ENCODE measurements at places on chromosomes 1 and 21.

DNA sequence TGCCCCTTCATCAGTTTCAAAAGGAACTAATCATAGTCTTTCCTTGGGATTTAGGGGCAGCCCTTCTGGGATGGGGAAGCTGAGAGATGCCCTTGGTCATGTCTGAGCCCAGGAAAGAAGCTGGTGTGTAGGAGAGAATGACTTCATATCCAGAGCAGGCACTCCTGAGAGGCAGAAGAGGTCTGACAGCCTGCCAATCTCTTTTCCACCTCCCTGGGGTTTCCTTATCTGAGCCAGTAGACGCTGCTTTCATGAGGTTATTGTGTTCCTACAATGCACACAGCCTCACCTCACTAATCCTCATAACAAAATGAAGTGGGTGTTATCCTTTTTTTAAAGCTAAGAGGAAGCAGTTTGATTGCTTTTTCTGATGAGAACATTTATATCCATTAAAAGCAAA is 14.1 kb downstream of the ROR1 start:
- no peak for DNase-seq

DNA sequence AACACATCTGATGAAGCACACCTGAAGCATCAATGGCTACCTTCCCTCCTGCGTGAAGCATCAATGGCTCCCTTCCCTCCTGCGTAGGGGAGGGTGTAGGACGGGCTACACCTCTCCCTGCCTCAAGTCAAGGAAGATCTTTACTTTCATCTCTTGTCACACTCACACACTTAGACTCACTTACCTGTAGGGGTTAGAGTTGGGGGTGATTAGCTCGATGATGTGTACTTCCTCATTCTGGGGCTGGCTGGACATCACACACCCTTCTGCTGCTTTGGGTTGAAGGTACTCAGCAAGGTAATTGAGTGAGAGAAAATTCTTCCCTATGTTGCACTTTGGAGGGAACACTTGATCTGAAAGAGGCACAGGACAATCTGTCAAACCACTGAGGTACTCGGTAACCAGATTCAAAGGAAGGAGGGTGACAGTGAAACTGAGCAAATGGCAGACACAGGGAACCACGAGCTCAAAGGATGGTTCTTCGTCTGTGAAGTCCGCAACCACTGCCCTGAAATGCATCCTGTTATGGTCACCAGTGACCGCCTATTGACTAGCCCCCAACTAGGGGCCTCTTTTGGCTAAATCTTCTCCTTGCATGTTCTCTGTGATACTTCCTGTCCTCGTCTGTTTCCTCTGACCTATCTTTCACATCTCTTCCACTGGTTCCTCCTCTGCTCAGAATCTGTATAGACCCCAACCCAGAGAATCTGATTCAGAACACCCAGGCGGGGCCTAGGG is 156.2 kb downstream of the TGFBR3 start:
- DNase-seq, result no peak

DNA sequence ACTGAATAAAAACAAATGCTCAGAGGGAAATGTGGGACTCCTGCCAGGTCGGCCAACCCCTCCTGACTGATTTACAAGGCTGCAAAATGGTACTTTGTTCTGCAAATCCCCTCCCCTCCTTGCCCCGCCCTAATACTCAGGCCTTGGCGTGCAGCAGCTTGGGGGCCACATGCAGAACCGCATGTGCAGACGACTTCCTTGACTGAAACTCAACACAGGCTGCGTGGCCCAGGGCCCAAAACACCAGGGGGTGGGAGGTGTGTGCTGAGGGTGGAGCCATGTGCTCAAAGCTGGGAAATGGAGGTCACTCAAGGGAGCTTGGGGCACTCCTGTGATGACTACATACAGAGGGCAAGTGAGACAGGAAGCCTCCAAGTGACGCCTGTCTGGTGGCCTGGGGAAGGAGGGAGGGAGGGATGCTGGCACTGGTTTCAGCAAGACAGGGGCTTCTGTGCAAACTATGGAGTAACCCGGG is 87.2 kb downstream of the MRPL37 start:
- DNase-seq, result no peak

DNA sequence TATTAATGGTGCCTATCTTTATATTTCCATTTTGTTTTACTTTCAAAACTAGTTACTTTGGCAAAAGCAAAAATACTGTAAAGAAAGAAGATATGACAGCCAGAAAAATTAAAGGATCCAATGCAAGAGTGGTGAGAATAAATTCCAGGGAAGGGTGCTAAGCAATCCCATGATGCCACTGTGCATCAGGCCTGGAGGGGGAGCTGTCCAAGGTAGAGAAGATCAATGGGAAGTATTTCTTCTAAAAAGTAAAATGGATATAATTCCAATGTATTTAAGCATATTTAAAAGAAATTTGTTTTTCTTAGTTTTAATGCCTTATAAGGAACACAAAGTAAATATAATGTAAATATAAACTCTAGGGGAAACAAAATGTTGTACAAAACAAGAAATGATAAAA is 1382.2 kb upstream of the B3GALT2 start:
- DNase-seq, result no peak

GRCh38 chr1:53945183-53945432 is 391 bp downstream of the IFT25 start:
- DNase-seq, result no peak

DNA sequence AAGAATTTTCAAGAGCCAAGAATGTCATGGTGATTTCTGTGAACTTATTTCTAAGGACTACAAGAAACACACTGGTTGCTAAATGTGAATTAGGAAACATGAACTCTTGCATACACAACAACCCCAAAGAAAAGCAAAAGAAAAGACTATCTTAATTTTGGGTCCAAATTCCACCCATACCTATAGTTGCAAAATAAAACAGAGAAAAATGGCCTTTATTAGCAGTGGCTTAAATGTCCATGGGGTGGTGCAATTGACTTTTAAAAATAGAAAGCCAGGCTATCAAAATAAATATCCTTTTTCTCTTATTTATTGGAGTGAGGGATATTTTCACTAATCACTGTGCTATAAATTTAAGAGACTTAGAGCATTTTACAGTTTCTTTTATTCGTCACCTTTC is 80.9 kb upstream of the DPYD start:
- DNase-seq, result no peak

GRCh38 chr1:8562881-8563865 is 245.3 kb downstream of the SLC45A1 start:
- no peak for DNase-seq

DNA sequence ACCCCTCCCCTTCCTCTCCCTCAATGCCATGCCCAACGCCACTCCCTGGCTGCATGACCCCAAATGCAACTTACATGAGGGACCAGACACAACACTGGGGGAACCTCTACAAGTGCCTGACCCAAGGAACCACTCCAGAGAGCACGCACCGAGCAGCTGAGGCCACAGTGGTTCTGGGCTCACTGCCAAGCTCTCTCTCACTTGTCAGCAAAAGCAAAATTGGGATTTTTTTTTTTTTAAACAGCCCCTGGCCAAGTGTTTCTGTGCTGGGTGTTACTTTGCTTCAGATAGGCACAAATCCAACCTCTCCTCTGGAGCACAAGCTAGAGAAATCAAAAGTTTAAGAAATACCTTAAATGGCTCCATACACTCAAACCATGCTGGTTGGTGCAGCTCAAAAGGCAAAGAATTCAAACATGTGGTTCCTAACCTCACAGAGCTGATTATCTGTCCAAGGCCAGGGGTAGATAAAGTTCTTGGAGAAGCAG is 363.0 kb downstream of the SETD4 start:
- DNase-seq, result peak; percentile 93

- DNase-seq, result peak; percentile 38
Measured at GRCh38 chr1:159881622-159882526, 18.1 kb downstream of the CFAP45 start.

- DNase-seq, result no peak
Measured at GRCh38 chr1:197933647-197934046, 16.5 kb downstream of the LHX9 start.

GRCh38 chr1:197178998-197179397 is 32.5 kb upstream of the ASPM start:
- DNase-seq, result no peak

GRCh38 chr21:25528515-25528914 is 78.8 kb downstream of the MRPL39 start:
- DNase-seq, result no peak

DNA sequence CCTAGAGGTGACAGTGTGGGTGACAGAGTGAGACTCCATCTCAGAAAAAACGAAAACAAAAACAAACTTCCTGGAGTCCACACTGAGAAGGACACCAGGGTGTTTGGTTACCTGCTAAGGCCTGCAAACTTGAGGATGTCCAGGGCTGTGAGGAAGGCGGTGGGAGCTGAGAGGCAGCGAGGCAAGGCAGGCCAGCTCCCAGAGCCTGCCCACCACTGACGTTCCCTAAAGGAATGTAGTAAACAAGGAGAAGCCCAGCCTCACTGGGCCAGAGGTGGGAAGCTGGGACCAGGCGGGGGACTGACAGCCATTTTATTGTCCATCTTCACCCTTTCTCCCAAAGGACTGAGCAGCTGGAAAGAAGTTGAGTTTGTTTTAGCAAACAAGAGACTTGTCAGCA is 24.1 kb downstream of the SHISA4 start:
- DNase-seq, result no peak

GRCh38 chr1:2555634-2556276 is 416 bp upstream of the TNFRSF14 start:
- DNase-seq, result no peak

- no peak for DNase-seq
Measured at GRCh38 chr1:200866521-200866920, 6.3 kb upstream of the GPR25 start.

DNA sequence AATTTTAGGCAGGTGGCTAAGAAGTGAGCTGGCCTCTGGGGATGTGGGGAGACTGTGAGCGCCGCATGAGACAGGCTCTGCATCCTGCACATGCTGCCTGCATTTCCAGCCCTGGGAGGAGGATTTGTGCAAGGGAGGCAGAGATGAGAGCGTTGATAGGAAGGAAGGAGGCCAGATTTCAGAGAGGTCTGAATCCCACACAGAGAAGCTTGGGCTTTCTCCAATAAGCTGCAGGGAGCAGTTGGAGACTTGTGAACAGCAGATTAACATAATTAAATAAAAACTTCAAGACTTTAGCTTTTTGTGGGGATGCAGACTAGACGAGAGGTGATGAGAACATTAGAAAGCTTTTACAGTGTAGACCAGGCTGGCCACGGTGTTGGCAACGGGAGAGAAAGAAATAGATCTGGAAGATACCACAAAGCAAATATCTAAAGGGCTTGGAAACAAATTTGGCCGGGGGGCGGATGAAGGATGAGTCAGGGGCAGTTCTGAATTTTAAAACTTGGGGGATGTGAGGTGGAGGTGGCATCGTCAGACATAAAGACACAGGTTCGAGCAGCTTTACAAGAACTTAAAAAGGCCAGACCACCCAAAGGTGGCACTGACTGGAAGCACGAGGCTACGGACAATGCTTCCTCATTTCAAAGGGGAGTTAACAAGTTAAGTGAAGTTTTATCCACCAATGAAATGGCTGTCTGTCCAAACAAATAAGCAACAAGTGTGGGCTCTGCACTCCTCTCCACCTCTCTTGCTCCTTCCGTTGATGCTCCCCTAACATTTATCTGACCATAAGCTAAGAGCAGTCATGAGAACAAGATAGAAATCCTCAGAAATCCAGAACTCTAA is 57.0 kb downstream of the HIVEP3 start:
- no peak for DNase-seq

- no peak for DNase-seq
Measured at GRCh38 chr1:113095790-113096455, 22.9 kb downstream of the LRIG2 start.

- no peak for DNase-seq
Measured at GRCh38 chr1:184356891-184357290, 29.9 kb upstream of the C1orf21 start.

- no peak for DNase-seq
Measured at GRCh38 chr1:22778862-22779520, 68.4 kb downstream of the EPHB2 start.

- DNase-seq, result peak; percentile 84
Measured at GRCh38 chr1:107056426-107057196, at the start of gene PRMT6. Gene PRMT6, plus strand, starts transcription at chr1:107056674. Its CDS starts 42 bp downstream, at chr1:107056716.

GRCh38 chr1:14366091-14367018 is 232.1 kb upstream of the KAZN start:
- no peak for DNase-seq

GRCh38 chr1:158864595-158864994 is 33.4 kb downstream of the MNDA start:
- DNase-seq, result no peak

DNA sequence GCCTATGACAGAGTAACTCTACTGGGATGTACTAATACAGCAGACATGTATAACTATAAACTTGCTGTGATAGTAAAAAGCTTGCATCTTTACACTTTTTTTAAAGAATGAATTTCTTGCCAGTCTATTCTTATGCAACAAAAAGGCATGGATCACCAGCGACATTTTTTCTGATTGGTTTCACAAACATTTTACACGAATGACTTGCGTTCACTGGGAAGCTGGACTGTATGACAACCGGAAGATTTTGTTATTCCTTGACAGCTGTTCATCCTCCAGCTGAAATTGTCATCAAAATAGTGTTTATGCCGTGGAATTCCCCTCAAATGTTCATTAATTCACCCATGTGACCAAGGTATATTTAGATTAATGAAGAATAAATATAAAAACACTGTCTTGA is 131.0 kb downstream of the XPR1 start:
- no peak for DNase-seq

GRCh38 chr21:28272272-28272992 is 720.2 kb downstream of the LTN1 start:
- DNase-seq, result no peak

- no peak for DNase-seq
Measured at GRCh38 chr1:16418823-16419425, 18.3 kb downstream of the SPATA21 start.

GRCh38 chr1:42138586-42138985 is 14.6 kb upstream of the GUCA2B start:
- DNase-seq, result no peak

DNA sequence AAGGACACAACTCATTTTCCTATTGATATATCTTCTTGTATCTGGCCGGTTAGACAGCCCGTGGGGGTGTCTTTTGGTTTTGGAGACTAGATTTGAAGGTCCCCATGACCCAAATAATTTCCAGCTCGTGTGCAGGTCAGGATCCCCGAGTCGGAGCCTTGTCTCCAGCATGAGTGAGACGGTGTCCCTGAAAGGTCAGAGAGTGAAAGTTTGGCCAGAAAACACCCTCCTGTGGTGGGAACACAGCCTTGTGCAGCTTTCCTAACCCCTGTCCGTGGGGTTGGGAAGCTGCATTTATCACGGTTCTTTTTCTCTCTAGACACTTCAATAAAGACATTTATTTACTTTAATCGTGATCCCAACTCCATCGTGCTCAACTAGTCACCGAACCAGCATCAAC is 17.6 kb downstream of the COQ8A start:
- DNase-seq, result no peak
